ENCODE measurements at places on chromosomes 4 and X.

- peak; percentile 45 for DNase-seq
Measured at GRCh38 chr4:73653695-73654106, 33.5 kb upstream of the RASSF6 start.

DNA sequence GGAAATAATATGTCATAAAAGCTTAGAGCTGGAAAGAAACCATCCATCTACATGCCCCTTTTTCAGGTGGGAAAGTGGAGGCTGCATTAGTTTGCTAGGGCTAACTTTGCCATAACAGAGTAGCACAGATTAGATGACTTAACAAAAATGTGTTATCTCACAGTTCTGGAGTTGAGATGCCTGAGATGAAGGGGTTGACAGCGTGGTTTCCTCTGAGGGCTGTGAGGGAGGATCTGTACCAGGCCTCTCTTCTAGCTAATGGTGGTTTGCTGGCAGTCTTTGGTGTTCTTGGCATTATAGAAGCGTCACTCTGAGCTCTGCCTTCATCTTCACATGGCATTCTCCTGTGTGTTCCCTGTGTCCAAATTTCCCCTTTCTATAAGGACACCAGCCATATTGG, 2.4 kb downstream of the CHRNA9 start:
- DNase-seq = no peak

DNA sequence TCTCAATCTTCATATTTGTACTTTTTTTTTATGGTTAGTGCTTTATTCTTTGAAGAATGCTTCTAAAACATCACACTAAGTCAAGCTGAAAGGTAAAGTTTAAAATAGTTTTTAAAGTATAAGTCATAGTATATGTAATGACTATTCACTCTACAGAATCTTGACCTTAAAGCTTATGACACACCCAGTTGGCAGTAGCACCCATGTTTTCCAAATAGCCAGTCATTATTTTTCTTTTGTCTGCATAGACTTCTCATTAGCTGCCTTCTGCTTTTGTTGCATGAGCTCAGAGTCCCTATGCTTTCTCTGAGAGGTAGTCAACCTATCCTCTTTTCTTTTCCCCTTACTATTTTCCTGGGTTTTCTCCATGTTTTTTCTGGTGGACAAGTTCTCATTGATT, 231.5 kb downstream of the PCDH18 start:
- no peak for DNase-seq

- DNase-seq = no peak
Measured at GRCh38 chr4:55928846-55929245, 19.9 kb upstream of the CEP135 start.

GRCh38 chr4:102451266-102451665, 49.9 kb upstream of the NFKB1 start:
- no peak for DNase-seq

DNA sequence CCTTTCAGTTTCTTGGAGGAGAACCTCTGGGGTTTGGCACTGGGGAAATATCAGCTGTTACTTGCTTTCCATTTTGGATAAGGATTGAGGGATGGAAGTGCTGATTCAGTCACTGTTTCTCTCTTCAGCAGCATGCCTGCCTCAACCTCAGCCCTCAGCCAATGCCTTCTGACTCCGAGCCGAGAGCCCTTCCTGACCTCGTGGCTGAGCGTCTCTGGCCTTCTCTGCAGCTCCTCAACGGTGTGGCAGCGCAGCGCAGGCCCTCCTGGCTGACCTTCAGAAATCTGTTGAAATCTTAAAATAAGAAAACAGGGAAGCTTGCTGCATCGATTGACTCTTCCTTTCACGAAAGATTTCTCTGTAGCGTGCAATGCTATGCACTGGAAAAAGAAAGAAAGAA, 434.3 kb upstream of the FAT1 start:
- no peak for DNase-seq

GRCh38 chr4:113472864-113473263, 288.7 kb downstream of the CAMK2D start:
- DNase-seq = no peak

DNA sequence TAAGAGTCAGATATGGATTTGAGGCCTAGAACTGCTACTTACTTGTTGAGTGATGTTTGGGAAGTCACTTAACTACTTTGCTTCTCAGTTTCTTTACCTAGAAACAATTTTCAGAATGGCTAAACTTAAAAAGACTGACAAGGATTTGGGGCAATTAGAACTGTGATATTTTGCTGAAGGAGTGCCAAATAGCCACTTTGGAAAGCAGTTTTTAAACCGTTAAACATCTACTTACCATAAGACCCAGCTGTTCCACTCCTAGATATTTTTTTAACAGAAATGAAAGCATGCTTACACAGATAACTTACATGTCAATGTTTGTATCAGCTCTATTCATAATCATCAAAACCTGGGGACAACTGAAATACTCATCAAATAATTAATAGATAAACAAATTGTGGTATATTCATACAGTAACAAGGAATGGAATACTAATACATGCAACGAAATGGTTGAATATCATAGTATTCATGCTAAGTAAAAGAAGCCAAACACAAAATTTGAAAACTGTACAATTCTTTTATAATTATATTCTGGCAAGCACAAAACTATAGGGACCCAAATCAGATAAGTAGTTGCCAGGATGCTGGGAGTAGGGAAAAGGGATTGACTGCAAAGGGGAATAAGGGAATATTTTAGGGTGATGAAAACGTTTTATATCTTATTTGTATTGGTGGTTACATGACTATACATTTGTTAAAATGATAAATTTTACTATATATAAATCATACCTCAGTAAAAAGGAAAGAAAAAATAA, 24.0 kb downstream of the RPA4 start:
- DNase-seq = no peak

DNA sequence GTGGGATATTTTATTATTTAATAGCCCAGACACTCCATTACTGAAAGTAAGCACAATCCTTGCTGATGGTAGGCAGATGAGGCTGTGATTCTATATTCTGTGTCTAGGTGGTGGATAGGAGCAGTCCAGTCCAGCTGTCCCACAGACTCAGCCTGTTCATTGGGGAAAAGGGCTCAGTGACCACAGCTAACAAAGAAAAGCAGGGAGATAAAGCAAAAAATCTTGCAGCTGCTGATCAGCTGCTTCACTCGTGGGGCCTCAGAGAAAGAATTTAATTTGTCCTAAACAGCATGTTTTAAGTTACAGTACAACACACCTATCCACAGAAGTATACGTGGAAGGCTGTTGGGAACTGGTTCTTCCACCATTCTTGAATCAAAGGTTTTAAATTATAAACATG, 40.7 kb upstream of the ANK2 start:
- no peak for DNase-seq

- DNase-seq = no peak
Measured at GRCh38 chr4:52248820-52249219, 197.7 kb downstream of the SPATA18 start.

DNA sequence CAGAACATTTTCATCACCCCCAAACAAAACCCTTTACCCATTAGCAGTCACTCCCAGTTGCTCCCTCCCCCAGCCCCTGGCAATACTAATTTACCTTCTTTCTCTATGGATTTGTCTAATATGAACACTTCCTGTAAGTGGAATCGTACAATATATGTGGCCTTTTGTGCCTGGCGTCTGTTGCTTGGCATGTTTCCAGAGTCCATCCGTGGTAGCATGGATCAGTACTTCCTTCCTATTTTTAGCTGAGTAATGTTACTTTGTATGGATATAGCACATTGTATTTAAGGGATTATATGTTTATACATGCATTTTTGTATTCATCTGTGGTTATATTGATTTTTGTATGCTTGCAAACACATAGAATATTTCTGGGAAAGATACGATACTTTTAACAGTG, 48.2 kb downstream of the PPEF1 start:
- DNase-seq = no peak

DNA sequence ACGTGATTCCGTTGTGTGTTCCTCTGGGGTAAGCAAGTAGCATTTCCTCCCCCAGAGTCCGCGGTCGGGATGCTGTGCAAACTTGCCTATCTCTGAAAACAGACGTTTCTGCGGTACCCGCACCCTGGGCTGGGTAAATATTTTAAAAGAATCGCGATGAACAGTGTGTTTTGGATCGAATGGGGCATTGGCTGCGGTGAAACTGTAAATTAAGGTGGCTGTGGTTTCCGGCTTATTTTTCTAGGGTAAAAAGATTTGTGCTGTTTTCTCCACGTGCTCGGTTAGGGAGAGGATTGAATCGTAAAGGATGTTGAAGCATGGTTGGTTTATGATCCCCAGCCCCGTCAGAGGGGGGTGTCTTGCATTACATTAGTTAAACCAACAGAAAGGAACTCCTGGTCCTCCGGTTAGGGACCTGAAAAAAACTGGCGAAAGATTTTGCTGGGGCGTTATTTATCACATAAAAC, 1.2 kb downstream of the HHIP start:
- DNase-seq = no peak

DNA sequence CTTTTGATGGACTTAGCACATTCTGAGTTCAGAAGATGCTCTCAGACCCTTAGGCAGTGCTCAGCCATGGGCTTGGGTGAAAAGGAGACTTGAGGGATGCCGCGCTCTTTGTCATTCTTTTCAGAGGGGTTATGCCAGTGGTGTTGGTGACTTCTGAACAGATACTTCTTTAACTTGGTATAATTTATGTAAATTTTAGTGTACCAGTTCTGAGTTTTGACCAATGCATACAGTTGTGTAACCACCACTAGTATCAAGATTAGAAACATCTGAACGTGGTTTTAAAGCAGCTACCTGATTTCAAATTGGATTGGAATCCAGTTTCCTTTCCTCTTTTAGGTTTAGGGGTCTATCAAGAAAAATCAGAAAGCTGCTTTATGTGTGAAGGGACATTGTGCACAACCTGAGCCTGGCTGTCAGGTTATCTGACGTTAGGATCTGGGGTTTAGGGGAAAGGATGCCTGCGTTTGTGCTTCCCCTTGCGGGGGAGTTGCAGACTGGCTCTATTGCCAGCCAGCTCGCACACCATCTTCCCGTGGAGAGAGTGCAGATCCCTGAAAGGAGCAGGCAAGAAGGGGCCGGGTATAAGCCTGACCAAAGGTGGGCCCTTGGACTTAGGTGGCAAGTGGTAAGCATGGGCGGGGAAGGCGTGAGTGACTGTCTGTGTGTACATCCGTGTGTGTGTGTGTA, 19.0 kb downstream of the SMS start:
- no peak for DNase-seq

- DNase-seq = no peak
Measured at GRCh38 chr4:14700544-14700943, 301.7 kb upstream of the CPEB2 start.

DNA sequence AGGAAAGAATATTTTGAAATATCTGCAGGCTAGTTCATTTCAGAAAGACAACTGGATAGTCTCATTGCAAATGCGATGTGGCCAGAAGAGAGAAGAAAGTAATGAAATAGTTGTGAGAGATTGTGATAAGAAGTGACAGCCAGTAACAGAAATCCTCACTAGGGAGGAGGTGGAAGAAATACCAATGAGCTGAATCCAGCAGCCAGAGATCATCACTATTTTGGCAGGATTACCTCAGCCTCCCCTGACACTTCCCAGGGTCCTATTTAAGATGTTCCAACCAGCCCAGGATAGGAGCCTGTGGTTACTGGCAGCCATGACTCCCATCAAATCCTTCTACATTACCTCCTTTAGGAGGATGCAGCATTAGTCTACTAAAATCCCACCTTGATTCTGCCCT, 76.7 kb upstream of the ARHGAP24 start:
- DNase-seq = no peak

DNA sequence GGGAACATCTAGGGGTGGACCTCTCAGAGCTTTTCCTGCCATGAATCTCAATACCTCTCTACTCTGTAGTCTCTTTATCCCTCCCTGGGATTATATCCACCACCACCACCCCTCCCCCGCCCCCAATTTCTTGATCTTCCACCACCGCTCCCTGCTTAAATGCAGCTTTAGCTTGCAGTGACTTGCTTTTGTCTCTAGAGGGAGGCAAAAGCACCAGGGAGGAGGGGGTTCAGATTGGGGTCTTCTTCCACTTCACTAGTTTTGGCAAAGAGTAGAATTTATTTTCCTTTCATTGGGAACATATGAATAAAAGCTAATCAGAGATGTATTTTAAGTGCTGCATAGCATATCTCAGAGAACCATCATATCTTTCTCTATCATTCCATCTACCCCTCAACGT, 5.5 kb downstream of the ARHGAP36 start:
- DNase-seq = no peak

GRCh38 chrX:31355206-31355955, 283.5 kb upstream of the FTHL17 start:
- no peak for DNase-seq

- DNase-seq = no peak
Measured at GRCh38 chrX:13897566-13897965, 80.7 kb upstream of the GPM6B start.

DNA sequence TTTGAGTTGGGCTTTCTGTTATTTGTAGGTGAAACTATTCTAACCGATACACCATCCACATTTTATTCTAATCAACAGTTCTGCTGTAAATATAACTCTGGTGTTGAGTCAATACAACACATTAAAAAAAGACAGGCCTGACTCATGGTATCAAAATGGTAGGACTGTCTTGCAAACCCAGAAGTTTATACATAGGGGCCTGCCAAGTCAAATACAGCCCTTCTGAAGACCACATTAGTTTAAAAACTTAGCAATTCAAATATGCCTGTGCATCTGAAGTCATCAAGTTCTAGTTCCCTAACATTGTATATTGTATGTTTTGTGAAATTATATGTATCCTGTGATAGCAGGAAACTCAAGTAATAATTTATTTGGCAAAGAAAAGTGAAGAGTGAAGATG, 24.4 kb upstream of the PDE5A start:
- DNase-seq = no peak

- no peak for DNase-seq
Measured at GRCh38 chrX:74178536-74178935, 125.4 kb upstream of the ZCCHC13 start.

DNA sequence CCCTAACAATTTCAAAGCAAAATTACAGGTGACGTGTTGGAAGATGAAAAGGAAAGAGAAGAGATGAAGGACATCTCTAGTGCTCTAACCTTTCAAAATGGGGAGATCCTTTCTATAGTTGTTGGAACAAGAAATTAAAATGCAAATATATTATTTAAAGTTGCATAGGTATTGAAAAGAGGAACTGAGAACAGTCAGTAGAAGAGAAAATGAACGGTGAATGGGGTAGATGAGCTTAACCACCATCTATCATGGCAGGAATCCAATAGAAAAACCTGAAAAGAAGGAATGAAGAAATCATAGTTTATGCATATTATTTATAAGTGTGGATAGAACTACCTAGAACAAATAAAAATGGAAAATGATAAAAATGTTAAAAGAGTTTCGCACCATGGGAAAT, 42.0 kb downstream of the ANXA5 start:
- no peak for DNase-seq

- no peak for DNase-seq
Measured at GRCh38 chr4:48108309-48109073, 25.6 kb downstream of the TXK start.

DNA sequence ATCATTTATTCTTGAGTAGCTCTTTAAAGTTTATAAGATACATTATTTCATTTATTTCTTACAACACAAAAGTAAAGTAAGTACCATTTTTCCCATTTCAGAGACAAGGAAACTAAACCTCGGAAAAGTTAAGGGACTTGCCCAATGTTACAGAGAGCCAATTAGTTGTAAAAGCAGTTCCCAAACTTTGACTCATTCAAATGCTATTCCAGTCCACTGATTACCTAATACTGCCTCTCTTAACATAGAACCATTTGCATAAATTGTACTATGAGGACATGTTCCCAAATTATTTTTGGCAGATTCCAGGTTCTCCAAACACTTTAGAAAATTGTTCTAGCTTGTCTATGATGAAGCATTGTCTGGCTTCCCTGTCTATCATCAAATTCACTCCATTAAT, 45.6 kb upstream of the GRIA3 start:
- no peak for DNase-seq
